Stimulated activated CD4-positive, alpha-beta T cell treated with anti-CD3 and anti-CD28 coated beads, Interleukin-1b, Interleukin-23, amount 100 ng/mL, for 4 hours (primary cell): ENCODE measurements at places on chromosomes 5 and 9.

DNA sequence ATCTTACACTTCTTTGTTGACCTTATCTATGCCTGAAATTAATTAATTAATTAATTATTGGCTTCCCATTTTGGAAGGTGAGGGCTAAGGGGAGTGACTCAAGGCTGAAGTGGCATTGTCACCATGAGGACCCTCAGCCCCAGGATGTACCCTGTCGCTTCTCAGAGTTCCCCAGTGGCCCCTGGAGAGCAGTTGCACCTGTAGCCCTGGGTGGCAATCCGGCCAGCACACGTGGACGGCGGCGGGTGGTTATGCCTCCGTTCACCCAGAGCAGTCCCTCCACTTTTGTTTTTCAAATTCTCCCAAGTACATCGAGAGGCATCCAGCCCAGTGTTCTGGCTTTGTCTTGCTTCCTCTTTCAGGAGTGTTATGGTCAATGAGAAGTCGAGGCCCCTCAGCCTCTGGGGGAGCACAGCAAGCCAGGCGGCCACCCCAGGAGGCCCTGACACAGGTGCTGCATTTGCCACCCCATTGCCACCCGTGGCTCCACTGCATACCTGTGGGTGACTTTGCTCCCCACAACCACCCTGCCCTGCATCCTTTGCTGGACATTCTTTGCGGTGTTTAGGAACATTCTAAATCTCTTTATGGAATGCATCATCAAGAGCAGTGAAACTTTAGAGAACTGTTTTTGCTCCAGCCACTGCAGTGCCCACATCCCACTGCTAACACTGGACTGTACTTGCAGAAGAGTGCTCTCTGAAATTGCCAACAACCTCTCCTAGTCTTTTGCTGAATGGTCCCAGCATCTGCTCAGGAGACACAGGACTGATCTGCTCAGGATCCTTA lies 11.5 kb upstream of the IRX2 start:
- no peak for DNase-seq

- no peak for DNase-seq
Measured at GRCh38 chr5:79992891-79993657, 2.0 kb upstream of the MTX3 start.

GRCh38 chr5:139482050-139482889 lies at the start of gene STING1:
Gene STING1, minus strand, starts transcription at chr5:139482758. Its CDS starts 1,054 bp downstream, at chr5:139481704.
- DNase-seq: no peak

DNA sequence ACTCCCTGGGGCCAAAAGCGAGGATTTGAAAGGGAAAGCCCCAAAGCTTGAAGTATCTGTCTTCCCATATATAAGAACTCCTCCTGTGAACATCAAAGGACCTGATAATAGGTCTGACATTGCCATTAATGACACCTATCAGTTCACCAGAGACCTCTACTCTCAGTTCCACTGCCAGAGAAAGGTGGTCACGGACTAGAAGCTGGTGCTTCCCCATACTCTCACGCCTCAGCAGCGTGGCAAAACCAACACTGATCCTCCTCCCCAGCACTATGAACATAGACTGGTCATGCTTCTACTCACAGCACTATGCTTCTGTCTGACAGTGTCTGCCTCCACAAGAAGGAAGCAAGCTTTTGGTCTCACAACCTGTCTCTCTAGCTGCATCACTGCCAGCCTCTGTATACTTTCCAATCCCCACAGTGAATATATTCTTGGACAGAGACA lies 37.9 kb downstream of the NRG2 start:
- no peak for DNase-seq

GRCh38 chr9:27808864-27809263 lies 235.6 kb upstream of the C9orf72 start:
- DNase-seq: no peak

GRCh38 chr9:134955801-134956200 lies 38.1 kb upstream of the FCN1 start:
- DNase-seq: no peak
